ENCODE measurements at places on chromosomes 3 and 15.
A peak's percentile ranks its signal among the peaks of the same experiment; 100 is the strongest.

DNA sequence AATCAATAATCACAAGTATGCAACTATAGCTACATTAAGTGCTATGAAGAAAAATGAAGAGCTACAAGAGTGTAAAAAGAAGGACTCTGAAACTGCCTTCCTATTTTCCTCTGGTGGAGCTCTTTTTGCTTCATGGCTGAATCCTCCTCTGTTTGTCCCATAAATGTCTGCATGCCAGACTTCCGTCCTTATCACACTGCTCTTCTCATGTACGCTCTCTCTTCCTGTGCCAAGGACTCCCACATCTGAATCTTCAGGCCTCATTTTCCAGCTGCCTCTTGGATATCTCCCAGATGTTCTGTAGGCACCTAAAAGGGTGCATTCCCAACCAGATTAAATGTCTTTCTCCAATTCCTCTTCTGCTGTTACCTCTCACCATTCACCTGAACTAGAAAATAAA is 123.7 kb downstream of the MECOM start:
- no peak for DNase-seq

DNA sequence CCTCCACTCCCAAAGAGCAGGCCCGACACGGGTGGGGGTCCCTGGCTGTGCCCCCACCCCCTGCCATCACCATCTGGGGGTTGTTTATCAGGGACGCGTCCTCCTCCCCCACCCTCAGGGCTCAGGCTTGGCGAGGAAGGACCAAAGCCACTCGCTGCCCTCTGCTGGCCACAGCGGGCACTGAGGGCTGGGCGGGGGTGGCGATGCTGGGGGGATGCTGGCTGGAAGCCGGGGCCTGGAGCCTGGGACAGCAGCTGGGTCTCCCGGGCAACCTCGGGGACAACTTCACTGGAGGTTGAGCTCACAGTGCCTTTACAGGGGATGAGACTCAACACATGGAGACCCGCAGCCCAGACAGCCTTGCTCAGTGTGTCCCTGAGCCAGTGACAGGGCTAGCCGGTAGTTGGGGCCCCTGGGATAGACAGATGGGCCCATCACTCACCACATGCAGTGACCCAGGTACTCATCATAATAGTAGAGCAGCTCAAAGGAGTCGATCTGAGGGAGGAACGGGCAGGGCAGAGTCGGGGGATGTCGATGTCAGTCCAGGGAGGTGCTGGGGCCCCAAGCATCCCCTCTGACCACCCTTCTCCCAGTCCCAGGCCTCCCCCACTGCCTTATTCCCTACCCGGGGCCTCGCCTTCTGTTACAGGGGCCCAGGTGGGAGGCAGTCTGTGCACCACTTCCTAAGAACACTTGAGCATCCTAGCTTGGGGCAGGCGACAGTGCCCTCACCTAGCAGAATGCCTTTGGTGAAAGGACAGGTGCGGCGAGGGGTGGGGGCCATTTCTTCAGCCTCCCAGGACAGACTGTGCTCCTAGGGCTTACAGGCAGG is 5.9 kb upstream of the CALML4 start:
- peak; percentile 79 for DNase-seq

- peak; percentile 15 for DNase-seq
Observed at GRCh38 chr15:67249830-67250229, 4.6 kb downstream of the AAGAB start.

- DNase-seq: peak; percentile 50
Observed at GRCh38 chr15:59618406-59618805, 6.8 kb downstream of the GCNT3 start.

GRCh38 chr3:9778143-9779074 is 8.7 kb upstream of the CAMK1 start:
- DNase-seq: peak; percentile 88

DNA sequence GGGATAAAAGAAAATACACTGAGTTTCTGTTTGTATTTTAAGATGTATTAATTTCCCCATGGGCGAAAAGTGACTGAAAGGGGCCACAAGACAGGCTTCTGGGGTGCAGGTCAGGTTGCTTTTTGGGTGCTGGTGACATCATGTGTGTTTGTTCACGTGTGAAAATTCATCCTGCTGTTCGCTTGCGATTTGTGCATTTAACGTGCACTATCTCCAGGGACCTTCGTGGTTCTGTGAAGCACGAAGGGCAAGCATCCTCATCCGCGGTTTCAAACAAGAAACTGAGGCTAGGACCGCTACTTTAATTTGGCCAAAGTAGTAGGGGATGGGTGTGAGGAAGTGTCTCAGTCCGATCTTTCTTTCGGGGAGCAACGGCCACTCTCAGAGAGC is 1.6 kb upstream of the SMAD6 start:
- no peak for DNase-seq

DNA sequence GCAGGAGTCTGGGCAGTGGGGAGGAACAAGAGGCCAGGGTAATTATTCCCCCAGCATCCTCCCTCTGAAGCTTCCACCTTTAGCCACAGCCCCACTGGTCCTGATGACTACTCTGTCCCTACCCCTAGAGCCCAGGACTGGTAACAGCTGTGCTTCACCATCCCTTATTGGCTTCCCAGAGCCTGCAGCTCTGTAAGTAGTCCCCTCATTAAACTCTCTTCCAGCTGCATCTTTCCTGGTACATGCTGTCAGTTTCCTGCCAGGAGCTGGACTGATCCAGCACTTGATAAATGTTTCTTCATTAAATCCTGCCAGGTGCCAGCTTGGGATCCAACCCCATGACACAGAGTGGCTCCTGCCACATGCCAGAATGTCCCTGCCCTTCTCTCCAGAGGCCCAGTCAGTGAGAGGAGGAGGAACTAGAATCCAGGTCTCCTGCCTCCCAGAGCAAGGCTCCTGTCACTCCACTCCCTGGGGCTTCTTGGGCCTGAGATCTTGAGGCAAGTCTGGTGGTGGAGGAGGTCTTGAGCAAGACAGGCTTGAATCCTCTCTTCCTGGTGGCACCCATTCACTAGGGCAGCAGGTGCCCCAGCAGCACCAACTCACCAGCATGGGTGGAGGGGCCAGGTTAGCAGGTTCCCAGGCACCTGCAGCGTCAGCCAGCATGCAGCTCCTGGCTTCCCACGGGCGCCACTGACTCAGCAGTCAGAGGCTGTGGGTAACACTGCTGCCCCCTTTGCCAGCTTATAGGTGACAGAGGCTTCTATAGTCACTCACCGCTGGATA is 27.6 kb downstream of the FBXW12 start:
- no peak for DNase-seq

DNA sequence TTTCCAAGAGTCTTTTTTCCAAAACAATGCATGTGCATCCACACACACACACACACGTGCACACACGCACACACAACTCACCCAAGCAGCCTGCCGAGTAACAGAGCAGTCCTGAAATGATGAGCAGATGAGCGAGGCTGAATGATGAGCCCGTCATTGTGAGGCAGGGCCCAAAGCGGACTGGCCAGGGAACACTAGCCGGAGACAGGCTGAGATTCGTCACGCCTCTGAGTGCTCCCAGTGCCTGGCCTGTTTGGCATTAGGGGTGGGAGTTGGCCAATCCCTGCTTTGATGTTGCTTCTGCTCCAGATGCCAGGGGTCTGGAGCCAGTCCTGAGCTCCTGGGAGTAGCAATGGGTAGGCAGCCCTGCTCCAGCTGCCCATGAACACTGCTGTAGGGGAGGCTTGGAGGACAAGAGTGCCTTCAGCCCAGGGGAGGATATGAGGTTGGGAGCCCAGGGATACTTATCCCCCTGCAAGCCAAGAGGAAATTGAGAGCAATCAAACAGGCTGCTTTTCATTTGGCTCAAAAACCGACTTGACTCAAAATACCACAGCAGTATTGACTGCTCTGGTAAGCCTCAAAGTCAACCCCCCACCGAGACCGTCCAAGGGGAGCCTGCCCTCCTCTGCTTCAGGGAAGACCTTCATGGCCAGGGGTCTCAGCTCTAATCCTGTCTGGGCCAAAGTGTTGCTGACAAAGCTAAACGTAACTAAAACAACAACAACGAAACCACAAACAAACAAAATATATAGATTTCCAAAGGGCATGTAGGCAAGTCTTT is 22.9 kb downstream of the COLQ start:
- no peak for DNase-seq

DNA sequence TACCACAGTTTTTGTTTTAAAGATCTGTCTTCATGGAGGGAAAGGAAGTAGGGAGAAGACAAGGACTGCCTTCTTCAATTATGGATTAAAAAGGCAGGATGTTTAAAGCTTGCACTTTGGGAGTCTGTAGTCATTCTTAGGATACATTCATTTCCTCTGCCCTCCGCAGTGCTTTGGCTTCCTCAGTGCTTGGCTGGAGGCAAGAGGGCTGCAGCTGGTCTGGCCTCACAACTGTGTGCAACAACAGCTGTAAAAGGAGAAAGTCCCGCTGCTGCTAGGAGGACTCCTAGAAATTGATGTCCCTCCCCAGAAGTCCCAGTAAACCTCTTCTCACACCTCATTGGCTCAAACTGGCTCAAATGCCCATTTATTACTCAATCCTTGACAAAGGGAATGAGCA is 54.4 kb upstream of the PPP2R3A start:
- no peak for DNase-seq

DNA sequence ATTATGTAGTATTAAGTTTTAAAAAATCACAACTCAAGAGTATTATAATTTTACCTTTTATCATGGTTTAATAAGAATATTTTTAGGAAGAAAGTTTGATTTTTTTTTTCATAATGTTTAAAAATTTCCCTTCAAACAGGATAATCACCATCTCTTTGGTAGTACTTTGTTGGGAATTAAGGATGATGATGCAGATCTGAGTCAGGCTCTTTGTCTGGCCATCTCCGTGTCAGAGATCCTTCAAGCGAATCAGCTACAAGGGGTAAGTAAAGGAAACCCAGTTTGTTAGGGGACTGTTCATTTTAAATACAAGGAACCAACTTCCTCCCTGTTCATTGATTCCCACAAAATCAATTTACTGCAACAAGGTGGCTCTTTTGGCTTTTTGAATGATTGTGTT is 36.8 kb upstream of the NIT2 start:
- no peak for DNase-seq

Data from suppressor macrophage treated with lipopolysaccharide for 1 hour (primary cell).